ENCODE measurements at places on chromosomes 2 and 18.
A peak's percentile ranks its signal among the peaks of the same experiment; 100 is the strongest.

DNA sequence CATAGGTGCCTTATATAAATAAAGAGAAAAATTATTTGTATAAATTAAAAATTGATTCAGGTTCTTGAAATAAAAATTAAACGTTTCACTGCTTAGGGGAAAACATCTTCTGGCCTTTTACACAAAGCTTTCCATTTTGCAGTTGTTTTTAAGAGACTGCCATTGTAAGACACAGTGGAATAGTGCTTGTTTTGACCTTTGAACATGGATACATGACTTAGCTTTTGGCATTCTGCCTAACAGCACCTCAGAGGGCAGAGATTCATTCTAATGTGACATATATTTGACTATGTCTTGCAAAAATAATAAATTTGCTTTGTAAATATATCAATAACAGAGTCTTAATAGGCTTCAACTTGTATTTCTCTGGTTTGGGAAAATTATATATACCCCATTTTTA, 142.1 kb downstream of the SLC4A10 start:
- DNase-seq: no peak

- DNase-seq: no peak
Observed at GRCh38 chr2:231007286-231008098, 11.6 kb downstream of the SPATA3 start.

- no peak for DNase-seq
Observed at GRCh38 chr2:218860950-218861381, 1.4 kb downstream of the WNT6 start.

- no peak for DNase-seq
Observed at GRCh38 chr2:158113741-158114295, 12.1 kb downstream of the UPP2 start.

DNA sequence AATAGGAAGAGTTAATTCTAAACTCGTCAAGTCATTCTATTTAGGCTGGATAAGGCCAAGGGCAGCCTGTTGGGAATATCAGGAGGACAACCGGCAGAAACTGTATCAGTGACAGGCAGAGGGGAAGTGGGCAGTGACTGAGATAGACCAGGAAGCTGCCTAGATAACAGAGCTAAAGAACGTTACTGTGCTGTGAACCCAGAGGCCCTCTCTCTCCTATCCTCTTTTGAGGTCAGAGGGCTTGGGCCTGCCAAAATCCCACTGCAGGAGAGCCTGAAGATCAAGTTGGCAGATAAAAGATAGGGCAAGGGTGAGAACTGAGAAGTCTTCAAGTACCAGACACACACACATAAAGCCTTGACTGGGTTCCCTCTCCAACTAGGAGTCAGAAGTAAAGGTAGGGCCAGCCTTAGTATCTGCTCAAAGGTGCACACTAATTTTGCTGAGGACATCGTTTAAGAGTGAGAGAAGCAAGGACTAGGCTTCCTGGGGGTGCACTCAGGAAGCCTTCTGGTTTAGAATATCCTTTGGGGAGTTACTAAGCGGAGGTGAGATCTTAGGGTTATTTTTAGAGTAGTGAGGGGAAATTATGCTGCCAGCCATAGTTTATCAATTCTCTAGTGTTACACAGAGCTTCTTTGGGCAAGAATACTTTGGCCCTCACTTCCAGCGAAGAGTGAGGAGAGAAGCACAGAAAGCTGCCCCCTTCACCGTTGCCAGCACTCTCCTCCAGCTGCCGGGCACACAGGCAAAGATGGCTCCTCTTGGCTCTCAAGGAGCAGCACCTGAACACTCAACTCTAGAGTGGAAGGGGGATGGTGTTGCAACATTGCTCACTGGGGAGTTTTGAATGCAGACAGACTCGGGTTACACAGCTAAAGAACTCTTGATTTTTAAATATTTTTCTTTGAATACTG, 9.8 kb downstream of the CAVIN2 start:
- no peak for DNase-seq

GRCh38 chr18:77108001-77108692, 24.4 kb downstream of the MBP start:
- DNase-seq: peak; percentile 72

DNA sequence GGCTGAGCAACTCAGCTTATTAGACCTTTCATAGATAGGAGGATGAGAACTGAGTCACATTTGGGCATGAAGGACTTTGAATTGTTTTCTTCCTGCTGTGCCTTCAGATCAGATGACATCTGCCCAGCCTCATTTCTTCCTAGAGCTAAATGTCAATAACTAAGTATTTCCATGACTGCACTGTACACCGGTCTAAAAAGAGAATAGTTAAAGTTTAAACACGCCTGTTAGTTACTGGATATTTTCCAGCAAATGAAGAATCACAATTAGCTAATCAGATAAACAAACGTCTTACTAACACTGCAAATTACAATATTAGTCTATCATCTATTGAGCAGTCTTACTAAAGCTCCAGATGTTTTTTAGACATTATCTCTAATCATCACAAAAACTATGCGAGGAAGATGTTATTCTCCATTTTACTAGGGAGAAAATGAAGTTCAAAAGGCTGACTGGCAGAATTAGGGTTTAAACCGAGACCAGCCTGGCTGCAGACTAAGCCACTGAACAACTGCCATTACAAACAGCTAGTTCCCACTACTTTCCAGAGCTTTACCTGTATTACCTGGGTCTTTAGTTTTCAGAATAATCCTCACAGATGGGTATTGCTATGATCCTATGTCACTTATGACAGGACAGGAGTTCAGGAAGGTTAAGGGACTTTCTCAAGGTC, 69.4 kb upstream of the ZNF397 start:
- no peak for DNase-seq

GRCh38 chr2:118774458-118775133, 72.9 kb downstream of the EN1 start:
- DNase-seq: no peak

GRCh38 chr2:240856151-240856980, 12.3 kb upstream of the AGXT start:
- no peak for DNase-seq

DNA sequence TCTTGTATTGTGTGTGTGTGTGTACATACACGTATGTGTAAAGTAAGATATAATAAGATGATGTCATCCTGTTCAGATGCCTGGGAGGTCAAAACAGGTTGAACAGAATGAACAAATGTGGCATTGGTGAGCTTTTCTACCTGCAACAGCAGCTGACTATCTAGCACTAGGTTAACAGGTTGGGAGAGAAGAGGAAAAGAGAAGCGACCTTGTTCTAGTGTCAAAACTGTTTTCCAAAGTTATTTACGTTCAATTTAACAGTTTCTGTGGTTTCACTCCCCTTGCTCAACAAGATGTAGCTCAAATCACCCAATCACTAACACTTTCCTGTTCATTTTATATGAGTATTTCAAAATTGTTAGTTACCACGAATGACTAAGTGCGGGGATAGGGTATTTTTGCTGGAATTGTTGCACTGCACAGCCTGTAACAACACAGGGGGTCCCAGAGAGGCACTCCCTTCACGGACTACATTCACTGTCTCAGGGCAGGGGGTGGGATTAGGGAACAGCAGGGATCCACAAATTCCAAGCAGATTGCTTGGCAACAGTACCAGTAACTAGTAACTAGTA, 67.5 kb upstream of the DTNB start:
- DNase-seq: peak; percentile 9

- DNase-seq: no peak
Observed at GRCh38 chr18:23136326-23137096, 1.2 kb downstream of the CABLES1 start.

- no peak for DNase-seq
Observed at GRCh38 chr2:109516445-109517117, 97.2 kb downstream of the SEPTIN10 start.

Data from AG04449 (cell line).